ENCODE measurements at places on chromosomes 1 and 21.

- no peak for DNase-seq
Measured at GRCh38 chr1:216814576-216815259, 91.5 kb upstream of the ESRRG start.

DNA sequence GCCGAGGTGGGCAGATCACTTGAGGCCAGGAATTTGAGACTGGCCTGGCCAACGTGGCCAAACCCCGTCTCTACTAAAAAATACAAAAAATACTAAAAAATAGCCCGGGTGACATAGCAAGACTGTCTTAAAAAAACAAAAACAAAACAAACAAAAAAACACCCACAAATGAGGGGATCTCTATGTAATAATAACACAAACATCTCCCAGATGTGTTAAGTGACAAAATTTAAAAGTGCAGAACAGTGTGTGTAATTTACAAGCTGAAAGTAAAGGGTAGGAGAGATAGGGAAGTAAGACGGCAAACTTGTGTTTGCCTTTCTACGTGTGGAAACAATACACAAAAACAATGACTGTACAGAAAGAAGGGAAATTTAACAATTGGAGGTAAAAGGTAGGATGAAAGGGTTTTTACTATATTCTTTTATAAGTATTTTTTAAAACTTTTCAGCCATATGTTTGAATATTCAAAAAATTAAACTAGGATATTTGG lies 36.3 kb downstream of the ARID4B start:
- no peak for DNase-seq

GRCh38 chr1:84298684-84299535 lies 2.6 kb upstream of the SAMD13 start:
- DNase-seq, result peak; percentile 31

DNA sequence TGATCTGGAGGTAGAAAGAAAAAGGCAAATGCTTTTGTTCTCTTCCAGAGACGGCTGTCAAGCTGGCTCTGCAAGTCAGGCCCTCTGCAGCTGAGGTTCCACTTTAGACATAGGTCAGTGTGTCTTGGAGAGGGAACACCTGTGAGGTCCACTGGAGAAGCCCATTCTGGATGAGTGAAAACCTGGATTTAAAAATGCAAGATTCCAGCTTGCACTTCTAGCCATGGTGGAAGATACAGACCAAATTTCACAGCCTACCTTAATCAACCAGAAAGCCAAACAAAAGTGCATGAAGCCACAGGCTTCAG lies 35.0 kb downstream of the AGPAT3 start:
- DNase-seq, result no peak

- DNase-seq, result no peak
Measured at GRCh38 chr1:2340918-2341254, 50.5 kb downstream of the MORN1 start.

DNA sequence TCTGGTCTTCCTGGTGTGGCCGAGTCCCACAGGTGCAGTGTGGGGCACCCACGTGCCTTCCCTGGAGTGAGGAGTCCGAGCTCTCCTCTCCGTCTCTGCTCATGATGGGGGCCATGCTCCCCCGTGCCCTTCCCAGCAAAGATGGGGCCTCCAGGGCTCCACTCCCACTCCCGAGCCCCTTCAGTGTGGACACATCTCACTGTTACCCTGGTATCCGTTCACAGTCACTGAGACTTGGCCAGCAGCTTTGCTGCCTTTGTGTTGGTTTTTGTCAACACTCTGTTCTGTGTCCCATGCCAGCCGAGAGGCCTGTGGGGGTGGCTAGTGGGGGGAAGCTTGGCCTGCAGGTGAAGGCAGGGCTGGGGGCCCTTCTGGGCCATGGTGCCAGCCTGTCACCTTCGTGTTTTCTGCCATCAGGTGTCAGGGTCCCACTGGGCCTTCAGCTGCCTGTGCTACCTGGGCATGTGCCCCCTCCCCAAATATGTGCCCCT lies 46.9 kb upstream of the POFUT2 start:
- DNase-seq, result no peak

- DNase-seq, result no peak
Measured at GRCh38 chr21:28423521-28424190, 569.0 kb downstream of the LTN1 start.

GRCh38 chr1:94596260-94596659 lies 54.7 kb upstream of the F3 start:
- DNase-seq, result no peak

DNA sequence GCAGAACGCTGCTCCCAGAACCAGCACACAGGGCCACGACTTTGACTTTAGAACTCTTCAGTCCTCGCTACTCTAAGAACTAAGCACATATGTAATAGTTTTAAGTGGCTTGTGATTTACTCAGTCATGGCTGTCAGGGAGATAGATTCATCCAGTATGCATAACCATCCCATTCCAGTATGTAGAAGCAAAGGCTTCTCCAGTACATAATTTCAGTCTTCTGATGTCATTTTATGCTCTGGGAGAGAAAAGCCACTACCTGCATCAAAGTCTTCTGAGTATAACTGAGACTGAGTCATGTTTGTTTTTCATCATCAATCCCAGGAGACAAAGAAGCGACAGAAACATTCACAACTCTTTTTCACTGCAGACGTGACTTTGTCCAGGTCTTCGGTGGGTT lies 885.7 kb downstream of the PLA2G4A start:
- no peak for DNase-seq

DNA sequence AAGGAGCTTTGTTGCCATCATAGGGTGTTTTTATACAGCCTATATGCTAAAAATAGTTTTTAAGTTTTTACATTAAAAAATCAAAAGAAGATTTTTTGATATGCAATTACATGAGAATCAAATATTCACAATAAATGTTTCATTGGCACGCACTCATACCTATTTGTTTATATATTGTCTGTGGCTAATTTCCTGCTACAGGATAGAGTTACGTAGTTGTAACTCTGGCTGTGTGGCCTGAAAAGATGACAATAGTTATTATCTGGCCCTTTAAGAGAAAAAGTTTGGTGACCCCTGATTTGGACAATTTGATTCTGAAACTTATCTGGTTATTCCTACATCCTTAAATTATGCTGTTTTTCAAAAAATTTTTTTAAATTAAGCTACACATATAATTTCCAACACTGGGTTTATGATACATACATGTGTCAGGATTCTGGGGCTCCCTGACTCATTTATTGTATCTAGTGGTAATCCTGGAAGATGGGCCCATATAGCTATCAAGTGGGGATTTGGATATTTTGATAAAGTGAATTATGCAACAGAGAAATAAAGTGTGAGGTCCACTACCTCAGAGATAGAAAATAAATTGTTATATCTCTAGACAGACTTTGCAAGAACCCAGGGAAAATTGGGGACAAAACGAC lies 370.2 kb upstream of the LYPLAL1 start:
- no peak for DNase-seq

DNA sequence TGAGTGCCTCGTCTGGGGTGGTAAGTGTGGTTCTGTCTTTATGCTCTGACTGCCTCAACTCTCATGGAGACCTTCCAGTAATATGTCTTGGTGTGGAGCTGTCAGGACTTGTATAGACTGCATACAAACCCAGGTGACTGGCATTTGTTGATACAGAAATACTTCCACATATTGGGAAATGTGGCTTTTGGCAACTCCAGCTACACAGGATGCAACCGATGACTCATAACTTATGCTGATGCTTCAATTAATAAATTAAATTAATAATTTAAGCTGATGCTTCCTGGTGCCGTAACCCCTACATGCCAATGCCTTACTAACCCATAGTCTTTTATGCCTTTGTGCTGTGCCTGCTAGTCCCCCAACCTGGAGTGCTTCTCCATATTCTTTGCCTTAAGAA lies 72.3 kb upstream of the ARTN start:
- no peak for DNase-seq

- DNase-seq, result no peak
Measured at GRCh38 chr1:27297903-27298302, 24.1 kb upstream of the TMEM222 start.

DNA sequence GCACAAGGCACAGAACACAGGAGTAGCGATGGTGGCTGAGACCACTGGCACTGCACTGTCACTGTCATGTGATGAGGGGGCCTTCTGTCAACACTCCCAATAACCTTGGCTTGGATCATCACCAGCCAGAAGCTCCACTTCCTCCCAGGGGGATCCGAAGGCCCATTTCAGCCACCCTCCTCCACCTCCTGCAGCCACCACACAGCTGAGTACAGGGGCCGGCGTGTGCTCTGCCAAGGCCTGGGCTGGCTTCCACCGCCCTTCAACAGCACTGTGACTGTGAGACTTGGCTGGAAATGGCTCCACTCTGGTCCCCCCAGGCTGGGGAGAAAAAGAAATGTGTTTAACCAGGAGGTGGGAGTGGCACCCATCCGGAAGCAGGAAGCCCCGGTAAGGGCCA lies 9.9 kb upstream of the NADK start:
- DNase-seq, result no peak

DNA sequence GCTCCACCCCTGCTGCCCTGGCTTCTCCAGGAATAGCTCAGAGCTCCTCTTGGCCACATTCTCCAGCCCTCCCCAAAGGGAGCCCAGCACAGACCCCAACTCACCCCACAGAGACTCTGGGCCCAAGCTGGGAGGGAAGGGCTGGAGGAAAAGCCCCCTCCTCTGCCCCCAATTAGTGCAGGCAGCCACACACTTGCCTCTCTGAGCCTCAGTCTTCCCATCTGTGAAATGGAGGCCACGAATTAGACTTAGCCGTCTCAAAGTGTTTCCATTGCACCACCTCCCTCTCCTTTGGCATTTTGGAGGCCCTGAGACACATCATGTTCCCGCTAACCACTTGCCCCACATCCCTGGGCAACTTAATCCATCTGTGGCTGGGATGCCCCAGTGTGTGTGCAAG lies 108.0 kb downstream of the PAX7 start:
- DNase-seq, result no peak

- DNase-seq, result no peak
Measured at GRCh38 chr1:228434689-228435088, 18.0 kb upstream of the TRIM17 start.

- DNase-seq, result no peak
Measured at GRCh38 chr1:118925651-118926050, 62.5 kb downstream of the TBX15 start.

DNA sequence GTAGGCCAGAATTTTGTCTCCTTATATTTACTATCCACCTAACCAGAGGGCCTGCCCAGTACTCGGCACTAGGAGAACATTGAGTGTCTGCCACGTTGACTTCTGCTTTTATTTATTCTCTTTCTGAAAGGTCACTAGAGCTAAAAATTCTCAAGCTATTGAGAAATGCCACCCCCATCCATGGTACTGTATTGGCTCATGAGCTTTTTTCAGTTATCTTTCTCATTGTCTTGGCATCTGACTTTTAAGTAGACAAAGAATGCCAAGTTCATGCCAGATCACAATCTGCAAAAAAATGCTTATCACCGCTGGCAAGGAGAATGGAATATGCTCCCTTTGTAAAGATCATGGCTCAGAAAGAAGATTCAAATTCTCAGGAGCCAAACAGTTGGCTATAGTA lies 49.8 kb upstream of the MROH9 start:
- DNase-seq, result no peak

DNA sequence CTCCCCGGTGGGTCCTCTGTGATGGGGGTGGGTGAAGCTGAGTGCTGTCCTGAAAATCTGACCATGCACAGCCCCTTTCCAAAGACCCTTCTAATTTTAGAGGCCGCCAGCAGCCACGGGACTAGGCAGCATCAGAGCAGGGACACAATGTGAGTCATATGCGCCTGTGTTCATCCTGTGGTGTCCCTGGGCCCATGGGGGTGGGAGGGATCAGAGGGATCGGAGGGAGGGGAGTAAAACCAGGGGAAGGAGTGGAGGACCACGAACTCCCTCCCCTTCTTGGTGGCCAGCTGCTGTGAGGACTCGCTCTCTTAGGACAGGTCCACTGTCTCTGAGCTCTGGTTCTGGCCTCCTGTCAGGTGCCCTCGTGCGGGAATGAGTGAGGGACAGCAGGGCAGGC lies 61.5 kb downstream of the ADARB1 start:
- no peak for DNase-seq

- DNase-seq, result no peak
Measured at GRCh38 chr1:205936311-205936710, 6.9 kb downstream of the SLC26A9 start.
